ENCODE measurements at places on chromosomes 12 and 14.

GRCh38 chr12:19547271-19547671 is 108.0 kb downstream of the AEBP2 start:
- no peak for DNase-seq

- no peak for DNase-seq
Observed at GRCh38 chr14:69924201-69924600, 45.0 kb downstream of the SMOC1 start.

GRCh38 chr14:61154641-61155040 is 126.5 kb downstream of the TMEM30B start:
- peak; percentile 72 for DNase-seq

DNA sequence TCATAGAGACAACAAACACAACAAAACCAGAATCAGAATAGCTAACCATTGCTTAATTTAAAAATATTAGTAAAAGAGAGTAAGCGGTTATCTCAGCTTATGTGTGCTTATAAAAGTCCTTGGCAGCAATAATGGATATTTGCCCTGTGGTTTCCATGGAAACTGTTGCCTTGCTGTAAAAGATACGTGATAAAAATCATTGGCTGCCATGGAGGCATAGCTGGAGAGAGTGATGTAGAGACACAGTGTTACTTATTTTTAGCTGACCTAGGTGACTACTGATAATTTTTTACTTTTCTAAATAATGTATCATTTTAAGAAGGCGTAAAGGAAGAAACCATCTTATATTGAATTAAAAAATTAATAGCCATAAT is 92.9 kb downstream of the ERC1 start:
- no peak for DNase-seq

- DNase-seq = no peak
Observed at GRCh38 chr14:102545461-102546265, 36.1 kb upstream of the ANKRD9 start.

DNA sequence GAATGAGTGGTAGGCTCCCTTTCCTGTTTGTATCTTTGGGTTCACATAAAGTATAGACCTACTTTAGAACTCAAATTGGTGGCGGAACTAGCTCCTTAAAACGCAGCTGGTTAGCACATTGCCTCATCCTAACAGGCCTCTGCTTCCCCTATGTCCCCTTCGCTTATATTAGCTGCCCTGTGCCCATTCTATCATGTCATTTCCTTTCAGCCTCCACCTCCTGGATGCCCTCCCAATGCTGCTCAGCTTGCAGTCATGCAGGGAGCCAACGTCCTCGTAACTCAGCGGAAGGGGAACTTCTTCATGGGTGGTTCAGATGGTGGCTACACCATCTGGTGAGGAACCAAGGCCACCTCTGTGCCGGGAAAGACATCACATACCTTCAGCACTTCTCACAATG is 3.5 kb downstream of the DAZAP2 start:
- DNase-seq = no peak

DNA sequence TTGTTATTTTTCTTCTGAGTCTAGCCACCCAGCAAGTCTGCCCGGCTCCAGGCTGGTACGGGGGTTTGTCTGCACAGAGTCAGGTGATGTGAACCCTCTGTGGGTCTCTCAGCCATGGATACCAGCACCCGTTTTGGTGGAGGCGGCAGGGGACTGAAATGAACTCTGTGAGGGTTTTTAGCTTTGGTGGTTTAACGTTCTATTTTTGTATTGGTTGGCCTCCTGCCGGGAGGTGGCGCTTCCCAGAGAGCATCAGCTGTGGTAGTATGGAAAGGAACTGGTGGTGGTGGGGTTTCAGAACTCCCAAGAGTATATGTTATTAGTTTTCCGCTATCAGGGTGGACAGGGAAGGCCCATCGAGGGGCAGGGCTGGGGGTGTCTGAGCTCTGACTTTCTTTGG is 5.3 kb upstream of the SERPINA4 start:
- DNase-seq = no peak

DNA sequence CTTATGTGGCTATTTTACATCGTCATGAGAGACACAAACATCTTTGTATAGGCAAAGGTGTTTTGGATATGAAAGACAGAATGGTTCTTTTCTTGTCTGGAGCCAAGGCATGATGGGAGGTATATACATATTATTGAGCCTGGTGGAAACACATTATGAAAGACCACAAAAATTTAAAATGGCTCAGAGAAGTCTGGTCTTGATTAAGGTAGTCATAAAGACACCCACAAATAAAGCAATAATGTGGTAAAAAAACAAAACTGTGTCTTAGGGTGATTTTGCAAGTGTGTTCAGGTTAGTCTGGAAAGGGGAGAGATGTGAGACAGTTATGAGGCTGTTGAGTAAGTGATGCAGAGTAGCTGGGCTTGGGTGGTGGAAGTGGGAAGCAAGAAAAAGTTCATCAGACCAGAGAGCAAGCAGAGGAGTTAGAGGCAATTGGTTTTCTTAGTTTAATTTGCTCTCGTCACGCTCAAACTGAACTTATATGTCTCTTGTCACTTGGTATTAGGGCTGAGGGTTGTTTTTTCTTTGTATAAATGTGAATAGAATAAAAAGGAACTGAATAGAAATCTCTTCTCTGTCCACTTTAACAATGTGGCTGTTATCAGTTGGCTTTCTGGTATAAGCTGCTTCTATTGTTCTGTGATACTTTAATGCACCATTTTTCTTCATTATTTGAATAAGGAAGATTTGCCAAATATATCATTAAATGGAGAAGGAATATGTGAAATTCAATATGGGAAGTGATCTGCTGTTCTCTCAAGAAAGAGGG is 115.0 kb downstream of the AKAP6 start:
- no peak for DNase-seq

GRCh38 chr14:51870606-51871005 is 10.2 kb downstream of the GNG2 start:
- no peak for DNase-seq

DNA sequence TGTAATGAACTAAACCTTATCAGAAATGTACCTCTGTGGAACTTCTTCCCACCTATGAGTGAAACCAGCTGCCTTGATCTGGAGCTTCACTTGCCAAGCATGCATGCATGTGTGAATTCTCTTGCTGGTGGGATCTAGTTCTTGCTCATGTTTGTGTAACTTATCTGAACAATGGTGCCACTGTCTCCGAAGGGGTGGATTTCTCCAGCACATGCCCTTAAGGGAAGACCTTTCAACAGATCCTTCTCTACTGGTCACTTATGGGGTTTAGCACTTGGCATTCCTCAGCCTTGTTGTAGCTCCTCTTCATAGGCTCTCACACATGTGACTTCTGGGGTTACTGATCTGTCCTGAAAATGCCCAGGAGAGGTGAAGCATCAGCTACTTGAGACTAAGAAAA is 25.0 kb downstream of the SMOC1 start:
- DNase-seq = no peak

DNA sequence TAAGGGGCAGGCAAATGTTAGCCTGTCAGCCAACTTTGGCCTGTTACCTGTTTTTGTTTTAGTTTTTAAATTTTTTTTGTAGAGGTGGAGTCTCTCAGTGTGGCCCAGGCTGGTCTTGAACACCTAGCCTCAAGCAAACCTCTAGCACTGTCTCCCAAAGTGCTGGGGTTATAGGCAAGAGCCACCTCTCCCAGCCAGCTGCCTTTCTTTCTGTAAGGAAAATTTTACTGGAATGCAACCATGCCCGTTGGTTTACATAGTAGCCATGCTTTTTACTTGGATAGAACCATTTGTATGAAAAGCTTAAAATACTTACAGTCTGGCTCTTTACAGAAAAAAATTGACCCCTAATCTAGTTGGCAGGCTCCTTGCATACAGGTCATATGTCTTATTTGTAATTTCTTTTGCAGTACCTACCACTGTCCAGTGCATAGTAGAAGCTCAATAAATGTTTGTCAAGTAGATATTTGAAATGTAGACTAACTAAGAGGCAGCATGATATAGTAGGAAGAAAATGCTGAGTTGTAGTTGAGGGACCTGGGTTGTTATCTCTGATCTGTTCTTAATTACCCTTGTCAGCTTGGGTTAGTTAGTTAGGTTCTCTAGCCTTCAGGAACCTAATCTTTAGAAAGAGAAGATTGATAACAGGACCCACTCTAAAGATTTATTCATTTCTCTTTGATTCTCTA is 4.7 kb downstream of the MDM2 start:
- DNase-seq = no peak

GRCh38 chr12:62562846-62563245 is 96.2 kb downstream of the MON2 start:
- peak; percentile 36 for DNase-seq
